Foreskin keratinocyte (primary cell): ENCODE measurements at places on chromosomes 16 and 17. TPM values are rescaled to one million over a fixed set of nuclear protein-coding genes. Genes with fewer than 3 reads are reported as not detected.

Gene TBX21
- total RNA-seq, result not detected in 2 replicates

Gene TPSD1
- not detected in 2 replicates for total RNA-seq

Gene MYH3
- total RNA-seq, result 0.67 and 1.2 TPM in 2 replicates

Gene CACNG1
- not detected in 2 replicates for total RNA-seq

Gene CCL3
- not detected in 2 replicates for total RNA-seq

Gene GAN
- 6.4 and 6.6 TPM in 2 replicates for total RNA-seq

Gene WRAP53
- total RNA-seq, result 20.0 and 26.9 TPM in 2 replicates

Gene MYH11
- not detected in 2 replicates for total RNA-seq

Gene HOXB2
- 0.41 and 0.74 TPM in 2 replicates for total RNA-seq

Gene ATP2A1
- total RNA-seq, result 0.21 and 0.24 TPM in 2 replicates

Gene SLC16A5
- 3.2 and 3.4 TPM in 2 replicates for total RNA-seq

Gene MLST8
- total RNA-seq, result 21.8 and 29.2 TPM in 2 replicates

Gene AKAP10
- total RNA-seq, result 21.3 and 22.3 TPM in 2 replicates

Gene RPRML
- not detected in 2 replicates for total RNA-seq

Gene DPEP3
- not detected in 2 replicates for total RNA-seq

Gene ITGB4
- total RNA-seq, result 956 and 1,415 TPM in 2 replicates

Gene CSH1
- total RNA-seq, result not detected in 2 replicates

Gene KRTAP4-1
- not detected in 2 replicates for total RNA-seq

Gene NUP88
- 103 and 147 TPM in 2 replicates for total RNA-seq

Gene RNF43
- 13.5 and 15.0 TPM in 2 replicates for total RNA-seq

Gene RRAD
- total RNA-seq, result 1.5 and 2.2 TPM in 2 replicates

Gene COX6A2
- not detected in 2 replicates for total RNA-seq

Gene MMP2
- 52.9 and 95.7 TPM in 2 replicates for total RNA-seq

Gene SLC5A10
- total RNA-seq, result 0.14 TPM in 1 of 2 replicates, not detected in the other

Gene PYY
- not detected in 2 replicates for total RNA-seq

Gene TEKT1
- not detected in 2 replicates for total RNA-seq

Gene HOXB7
- 0.28 and 0.54 TPM in 2 replicates for total RNA-seq

Gene ABAT
- 6.0 and 10.2 TPM in 2 replicates for total RNA-seq

Gene NQO1
- 137 and 164 TPM in 2 replicates for total RNA-seq

Gene HOXB6
- total RNA-seq, result not detected in 2 replicates

Gene MT1G
- total RNA-seq, result 1.7 and 8.3 TPM in 2 replicates

Gene EFNB3
- 4.2 and 5.3 TPM in 2 replicates for total RNA-seq

Gene WFDC1
- total RNA-seq, result not detected in 2 replicates

Gene SRCIN1
- 0.25 and 0.31 TPM in 2 replicates for total RNA-seq

Gene TOM1L1
- 59.6 and 70.1 TPM in 2 replicates for total RNA-seq

Gene KRT23
- 0.71 and 1.1 TPM in 2 replicates for total RNA-seq

Gene SALL1
- not detected in 2 replicates for total RNA-seq

Gene RAB37
- not detected in 2 replicates for total RNA-seq

Gene WFIKKN1
- total RNA-seq, result 0.07 TPM in 2 replicates

Gene CD300LG
- not detected in 2 replicates for total RNA-seq

Gene DBNDD1
- total RNA-seq, result 1.8 and 11.8 TPM in 2 replicates

Gene TBC1D3D
- 0.21 and 0.88 TPM in 2 replicates for total RNA-seq

Gene ABCA6
- total RNA-seq, result 0.07 TPM in 1 of 2 replicates, not detected in the other

Gene TCAP
- total RNA-seq, result 0.18 and 0.31 TPM in 2 replicates

Gene PPP1R27
- not detected in 2 replicates for total RNA-seq

Gene LRRC37A
- total RNA-seq, result 1.1 and 2.3 TPM in 2 replicates

Gene ZSCAN10
- total RNA-seq, result not detected in 2 replicates

Gene PIRT
- not detected in 2 replicates for total RNA-seq

Gene TSNAXIP1
- 0.35 and 0.65 TPM in 2 replicates for total RNA-seq

Gene ESRP2
- total RNA-seq, result 36.2 and 41.7 TPM in 2 replicates

Gene CMTM2
- total RNA-seq, result not detected in 2 replicates

Gene HSD11B2
- total RNA-seq, result 0.78 and 1.1 TPM in 2 replicates
